ENCODE measurements at places on chromosomes 5 and 9.

DNA sequence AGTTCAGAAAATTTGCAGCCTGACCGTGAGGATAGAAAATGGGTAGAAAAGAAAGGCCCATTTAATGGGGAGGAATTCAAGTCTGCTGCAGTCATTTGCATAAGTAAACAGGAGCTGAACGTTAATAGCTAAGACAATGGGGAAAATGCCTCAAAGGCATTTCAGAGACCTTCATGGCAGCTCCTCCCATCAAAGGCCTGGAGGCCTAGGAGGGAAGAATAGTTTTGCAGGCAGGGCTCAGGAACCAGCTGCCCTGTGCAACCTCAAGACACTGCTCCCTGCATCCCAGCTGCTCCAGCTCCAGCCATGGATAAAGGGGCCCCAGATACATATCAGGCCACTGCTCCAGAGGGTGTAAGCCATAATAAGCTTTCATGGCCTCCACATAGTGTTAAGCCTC lies 32.2 kb upstream of the CDH18 start:
- no peak for DNase-seq

DNA sequence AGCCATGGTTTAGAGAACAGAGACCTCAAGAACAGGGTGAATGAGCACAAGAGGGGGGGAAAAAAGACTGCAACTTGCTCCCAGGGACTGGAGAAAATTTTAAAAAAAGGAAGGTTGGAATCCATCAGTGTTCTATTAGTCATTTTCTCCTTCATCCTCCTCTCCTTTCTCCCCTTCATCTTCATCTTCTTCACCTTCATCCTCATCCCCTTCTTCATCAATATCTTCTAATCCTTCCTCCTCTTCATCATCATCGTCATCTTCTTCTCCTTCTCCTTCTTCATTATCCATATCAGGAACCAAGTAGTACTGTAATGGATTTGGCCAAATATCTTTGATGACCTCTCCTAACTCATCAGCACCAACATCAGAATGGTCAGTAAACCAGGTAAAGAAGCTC lies 86.1 kb downstream of the LIX1 start:
- no peak for DNase-seq

DNA sequence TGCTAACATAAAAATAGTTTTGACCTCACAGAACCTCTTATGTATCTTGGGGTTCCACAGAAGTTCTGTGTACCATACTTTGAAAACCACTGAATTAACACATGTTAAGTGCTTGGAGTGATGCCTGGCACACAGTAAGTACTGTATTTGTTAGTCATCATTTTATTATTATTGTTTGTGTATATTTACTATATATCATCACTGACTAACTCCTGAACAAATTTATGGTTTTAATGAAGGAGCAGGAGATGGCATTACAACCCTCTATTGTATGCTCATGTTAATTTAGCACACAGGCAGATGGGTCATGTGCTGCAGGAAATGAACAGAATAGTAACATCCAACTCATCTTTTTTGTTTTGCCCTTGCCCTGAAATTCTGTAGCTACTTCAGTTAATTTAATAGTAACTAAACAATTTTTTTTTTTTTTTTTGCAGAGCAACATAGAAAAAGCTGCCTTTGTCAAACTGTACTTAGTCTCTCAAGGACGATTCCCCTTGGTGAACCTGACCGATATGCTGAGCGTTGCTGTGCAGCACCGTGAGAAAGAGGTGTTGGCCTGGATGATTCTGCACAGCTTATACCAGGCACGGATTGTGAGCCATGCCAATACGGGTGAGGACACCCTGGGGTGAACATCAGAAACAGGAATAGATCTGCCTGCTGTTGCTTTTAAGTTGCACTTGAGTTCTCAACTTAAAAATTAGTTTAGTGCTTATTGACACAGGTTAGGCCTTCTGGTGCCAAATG lies 45.4 kb downstream of the HACD4 start:
- no peak for DNase-seq

DNA sequence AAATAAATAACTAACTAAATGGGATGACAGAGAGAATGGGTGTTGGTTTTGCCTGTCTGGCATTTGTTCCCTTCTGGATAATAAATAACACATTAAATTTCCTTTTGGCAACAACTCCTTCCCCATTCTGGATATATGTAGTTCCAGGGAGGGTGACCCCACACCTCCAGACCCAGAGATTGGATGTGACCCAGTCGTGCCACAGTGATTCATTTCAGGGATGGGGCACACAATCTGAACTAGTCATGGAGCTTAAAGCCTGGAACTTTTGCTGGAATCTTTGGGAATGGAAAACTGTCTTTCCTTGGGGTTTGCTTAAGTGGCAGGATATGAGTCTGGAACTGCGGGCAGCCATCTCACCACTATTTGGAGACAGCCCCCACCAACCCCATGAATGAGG lies 11.3 kb downstream of the KLF9 start:
- DNase-seq, result no peak

DNA sequence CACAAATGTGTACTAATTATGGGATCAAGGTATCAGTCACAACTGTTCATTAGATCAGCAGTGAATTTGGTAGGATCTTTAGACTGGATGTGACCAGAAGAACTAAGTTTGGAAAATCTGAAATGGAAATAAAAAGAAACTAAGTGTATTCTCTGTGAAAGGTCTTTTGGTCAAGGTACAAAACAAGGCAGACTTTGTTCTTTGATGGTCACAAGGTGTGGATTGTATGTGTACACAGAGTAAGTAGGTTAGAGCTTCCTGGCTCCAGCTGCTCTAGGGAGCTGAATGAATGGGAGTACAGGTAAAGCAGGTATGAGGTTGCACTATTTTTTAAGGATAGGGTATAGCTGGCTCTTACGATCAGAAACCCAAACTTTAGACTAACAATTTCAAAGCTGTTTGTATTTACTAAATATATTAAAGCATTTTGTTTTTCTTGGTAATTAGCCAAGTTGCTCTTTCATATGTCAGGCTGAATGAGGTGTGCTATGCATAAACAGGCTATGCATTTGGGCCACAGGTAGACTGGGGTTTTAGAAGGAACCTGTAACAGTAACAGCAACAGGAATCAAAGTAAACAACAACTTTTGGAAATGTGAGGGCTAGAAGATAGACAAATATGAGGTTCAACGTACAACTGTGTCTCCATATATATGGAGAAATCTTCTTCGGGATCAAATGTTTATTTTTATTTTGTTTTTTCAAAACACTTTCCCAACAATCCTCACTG lies 32.5 kb downstream of the FAM169A start:
- DNase-seq, result no peak

DNA sequence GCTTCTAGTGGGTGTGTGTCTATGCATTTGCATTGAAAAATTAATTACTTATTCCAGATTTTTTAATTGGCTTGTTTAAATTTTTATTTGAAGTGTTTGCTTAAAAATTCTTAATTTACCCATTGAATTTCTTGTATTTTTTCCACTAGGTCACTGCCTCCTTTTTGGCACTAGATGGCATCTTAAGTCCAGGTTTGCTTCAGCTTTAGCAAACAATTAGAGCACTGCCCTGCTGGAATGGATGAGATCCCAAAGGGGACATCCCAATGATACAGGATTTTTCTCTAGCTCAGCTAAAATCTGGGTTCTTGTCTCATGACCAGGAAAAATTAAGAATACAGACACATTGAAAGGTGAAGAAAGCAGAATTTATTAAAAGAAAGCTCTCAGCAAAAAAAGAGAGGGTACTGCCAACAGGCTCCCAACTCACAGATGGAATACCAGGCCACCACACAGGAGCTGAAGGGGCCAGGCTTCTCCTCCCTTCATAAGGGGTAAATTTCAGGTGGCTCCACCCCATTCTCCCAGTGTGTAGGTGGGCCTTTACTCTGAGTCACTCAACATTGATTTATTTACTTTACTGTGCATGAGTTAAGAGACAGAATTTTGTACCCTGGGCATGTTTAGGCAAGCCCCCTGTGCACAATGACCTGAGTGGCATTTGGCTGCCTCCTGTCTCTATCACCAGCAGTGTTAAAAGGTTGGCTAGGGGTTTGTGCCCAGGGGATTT lies 532.4 kb downstream of the ANXA1 start:
- DNase-seq, result peak; percentile 74

Measured in Kasumi-1 (cell line).